ENCODE measurements at places on chromosomes 16 and 17. TPM values are rescaled to one million over a fixed set of nuclear protein-coding genes. Genes with fewer than 3 reads are reported as not detected.

The BLMH gene
- total RNA-seq, result 50.6 TPM

The AXIN2 gene
- total RNA-seq, result under 0.01 TPM

The MAPT gene
- total RNA-seq, result under 0.01 TPM

The KCNH4 gene
- 0.27 TPM for total RNA-seq

The ACAP1 gene
- total RNA-seq, result 109 TPM

The LRRC36 gene
- 0.27 TPM for total RNA-seq

The TMED6 gene
- under 0.01 TPM for total RNA-seq

The KCNH6 gene
- not detected for total RNA-seq

The TPPP3 gene
- 5.1 TPM for total RNA-seq

The SLC13A2 gene
- not detected for total RNA-seq

The NCBP3 gene
- 10.8 TPM for total RNA-seq

The GPR179 gene
- total RNA-seq, result under 0.01 TPM

The NPIPB6 gene
- 1.1 TPM for total RNA-seq

The SLC35G3 gene
- not detected for total RNA-seq

The ABCA8 gene
- under 0.01 TPM for total RNA-seq

The BAIAP2 gene
- 5.1 TPM for total RNA-seq

The PLEKHG4 gene
- total RNA-seq, result 23.4 TPM

The TAC4 gene
- not detected for total RNA-seq

The DCAKD gene
- 98.8 TPM for total RNA-seq

The PHB1 gene
- 102 TPM for total RNA-seq

The MEIOB gene
- total RNA-seq, result 0.54 TPM

The KRT33B gene
- total RNA-seq, result not detected

The SPATA32 gene
- total RNA-seq, result 0.27 TPM

The SARM1 gene
- 32.3 TPM for total RNA-seq

The DHRS7C gene
- total RNA-seq, result not detected
